ENCODE measurements at places on chromosomes 3 and 15. TPM values are rescaled to one million over a fixed set of nuclear protein-coding genes. Genes with fewer than 3 reads are reported as not detected.

Gene PLCL2
- 32.1 TPM for total RNA-seq

Gene CD80
- not detected for total RNA-seq

Gene CD200
- total RNA-seq = 51.6 TPM

Gene LRTM1
- total RNA-seq = not detected

Gene ZNF502
- total RNA-seq = not detected

Gene KLF15
- 10.8 TPM for total RNA-seq

Gene LYSMD2
- total RNA-seq = 4.1 TPM

Gene NOX5
- total RNA-seq = not detected

Gene CHRD
- total RNA-seq = 1.9 TPM

Gene RIOX2
- total RNA-seq = 15.5 TPM

Gene CHRFAM7A
- 4.3 TPM for total RNA-seq

Gene MESP2
- total RNA-seq = not detected

Gene RYR3
- total RNA-seq = 0.85 TPM

Gene DGKG
- not detected for total RNA-seq

Gene HHATL
- total RNA-seq = not detected

Gene IGF2BP2
- total RNA-seq = 130 TPM

Gene SPATA12
- 0.22 TPM for total RNA-seq

Gene DUOX2
- total RNA-seq = 0.42 TPM

Gene PPARG
- total RNA-seq = 0.42 TPM

Gene EEF1AKMT4
- total RNA-seq = 9.8 TPM

Gene CRABP1
- total RNA-seq = 93.0 TPM

Gene TSPAN3
- 124 TPM for total RNA-seq

Gene DUT
- total RNA-seq = 137 TPM

Gene PRR20G
- 0.26 TPM for total RNA-seq

Gene EBLN2
- 4.4 TPM for total RNA-seq

Gene PCOLCE2
- 6.8 TPM for total RNA-seq

Gene C3orf70
- total RNA-seq = 0.66 TPM

Gene GOLGA6A
- 0.72 TPM for total RNA-seq

Gene CORO2B
- 3.2 TPM for total RNA-seq

Gene STAC
- 3.0 TPM for total RNA-seq

Gene ADGRG7
- total RNA-seq = not detected

Gene ZMYND10
- 0.61 TPM for total RNA-seq

Gene SUCNR1
- total RNA-seq = not detected

Gene UBE2E1
- 130 TPM for total RNA-seq

Measured in H9 (cell line).